ENCODE measurements at places on chromosomes 3 and 15. TPM values are rescaled to one million over a fixed set of nuclear protein-coding genes. Genes with fewer than 3 reads are reported as not detected.

The EOMES gene
- 44.5 TPM for total RNA-seq

DNA sequence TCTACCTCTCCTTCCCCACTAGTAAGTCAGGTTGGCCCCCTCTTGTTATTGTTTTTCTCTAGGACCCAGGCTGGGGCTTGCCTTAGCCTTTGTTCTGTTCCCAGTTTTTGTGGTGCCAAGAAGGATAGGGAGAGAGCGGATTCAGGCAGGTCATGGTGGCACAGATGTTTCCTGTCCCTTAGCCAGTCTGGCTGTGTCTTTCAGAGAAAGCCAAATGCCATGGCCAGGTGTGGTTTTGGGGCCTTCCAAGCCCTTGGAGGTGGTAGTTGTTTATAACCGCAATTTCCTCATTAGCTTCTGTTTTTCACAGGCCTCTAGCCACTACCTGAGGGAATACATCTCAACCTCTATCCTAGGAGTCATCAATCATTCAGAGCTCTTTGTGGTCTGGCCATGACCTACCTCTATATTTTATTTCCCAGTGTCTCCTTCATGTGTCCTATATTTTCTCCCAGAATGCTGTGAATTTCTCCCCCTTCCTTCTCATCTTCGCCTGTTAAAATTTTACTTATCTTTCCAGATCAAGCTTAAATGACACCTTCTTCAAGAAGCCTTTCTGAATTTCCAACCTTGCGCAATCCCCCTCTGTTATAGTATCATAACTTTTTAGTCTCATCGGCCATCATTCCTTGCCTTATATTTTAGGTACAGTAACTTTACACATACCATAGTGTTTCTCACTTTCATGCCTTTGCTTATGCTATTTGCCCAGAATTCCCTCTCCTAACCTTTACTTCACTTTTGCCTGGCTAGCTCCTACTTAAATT lies 38.2 kb downstream of the TIMP4 start:
- no peak for DNase-seq

DNA sequence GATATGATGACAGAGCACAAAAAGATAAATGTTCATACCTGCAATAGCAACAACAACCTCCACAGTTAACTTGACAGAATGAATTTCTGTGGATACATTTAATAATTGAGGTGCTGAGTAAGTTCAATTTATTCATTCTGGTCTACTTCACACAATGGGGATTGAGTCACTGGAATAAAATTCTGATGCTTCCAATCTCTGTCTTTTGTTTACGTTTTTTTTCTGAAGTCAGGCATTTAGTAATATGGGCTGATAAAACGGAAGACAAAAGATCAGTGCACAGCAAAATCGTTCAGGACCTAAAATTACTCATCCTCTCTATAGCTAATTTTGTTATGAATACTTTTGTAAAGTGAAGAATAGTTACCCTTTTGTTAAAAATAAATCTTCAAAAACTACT lies 565.9 kb upstream of the CCDC54 start:
- no peak for DNase-seq

DNA sequence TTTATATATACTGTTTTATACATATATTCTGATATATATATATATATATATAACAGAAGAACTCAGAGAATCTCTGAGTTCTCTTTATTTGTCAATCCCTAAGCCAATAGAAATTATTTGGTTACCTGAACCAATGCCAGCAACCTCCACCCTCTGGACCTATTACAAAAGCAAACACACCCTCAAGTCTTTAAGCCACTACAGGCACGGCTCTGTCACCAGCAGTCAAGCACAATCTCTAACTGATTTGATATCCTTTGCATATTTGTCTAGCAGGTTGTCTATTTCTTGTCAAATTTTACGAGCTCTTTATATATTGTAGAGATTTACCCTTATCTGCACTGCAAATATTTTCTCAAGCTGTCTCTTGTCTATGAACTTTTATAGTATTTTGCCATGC lies 66.6 kb upstream of the TOPAZ1 start:
- no peak for DNase-seq

The TYRO3 gene
- total RNA-seq = 0.28 TPM

The PCSK6 gene
- 1.4 TPM for total RNA-seq

All from activated naive CD8-positive, alpha-beta T cell treated with anti-CD3 and anti-CD28 coated beads, Interleukin-2, amount 10 ng/mL, durations not matched to agents 7 days and 5 days (primary cell).